ENCODE measurements at places on chromosomes 7 and 10.

GRCh38 chr10:70773461-70773860, 11.7 kb downstream of the TBATA start:
- no peak for DNase-seq

GRCh38 chr10:102704915-102705314, 9.3 kb downstream of the ARL3 start:
- DNase-seq, result no peak

GRCh38 chr7:66276363-66276762, 71.2 kb downstream of the TPST1 start:
- peak; percentile 75 for DNase-seq

DNA sequence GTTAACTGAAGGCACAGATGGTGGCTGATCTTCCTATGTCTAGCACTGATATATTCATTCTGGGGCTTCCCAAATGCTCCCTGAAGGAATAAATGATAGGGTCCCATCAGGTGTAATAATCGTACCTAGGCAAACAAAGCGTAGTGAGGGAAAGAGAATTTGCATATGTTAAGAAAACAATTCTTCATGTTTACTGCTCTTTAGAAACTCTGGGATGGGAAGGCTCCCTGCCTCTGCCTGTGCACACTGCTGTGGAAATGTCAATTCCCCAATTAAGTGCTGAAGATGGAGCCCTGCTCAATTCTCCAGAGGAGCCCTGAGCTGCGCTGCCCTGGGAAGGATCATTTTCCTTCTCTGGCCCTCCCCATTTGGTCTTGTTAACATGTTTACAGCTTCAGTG, 380.9 kb upstream of the ADARB2 start:
- no peak for DNase-seq

GRCh38 chr7:133134810-133135209, 52.9 kb upstream of the CHCHD3 start:
- no peak for DNase-seq

GRCh38 chr10:110273474-110273873, 31.2 kb downstream of the SMNDC1 start:
- peak; percentile 82 for DNase-seq

DNA sequence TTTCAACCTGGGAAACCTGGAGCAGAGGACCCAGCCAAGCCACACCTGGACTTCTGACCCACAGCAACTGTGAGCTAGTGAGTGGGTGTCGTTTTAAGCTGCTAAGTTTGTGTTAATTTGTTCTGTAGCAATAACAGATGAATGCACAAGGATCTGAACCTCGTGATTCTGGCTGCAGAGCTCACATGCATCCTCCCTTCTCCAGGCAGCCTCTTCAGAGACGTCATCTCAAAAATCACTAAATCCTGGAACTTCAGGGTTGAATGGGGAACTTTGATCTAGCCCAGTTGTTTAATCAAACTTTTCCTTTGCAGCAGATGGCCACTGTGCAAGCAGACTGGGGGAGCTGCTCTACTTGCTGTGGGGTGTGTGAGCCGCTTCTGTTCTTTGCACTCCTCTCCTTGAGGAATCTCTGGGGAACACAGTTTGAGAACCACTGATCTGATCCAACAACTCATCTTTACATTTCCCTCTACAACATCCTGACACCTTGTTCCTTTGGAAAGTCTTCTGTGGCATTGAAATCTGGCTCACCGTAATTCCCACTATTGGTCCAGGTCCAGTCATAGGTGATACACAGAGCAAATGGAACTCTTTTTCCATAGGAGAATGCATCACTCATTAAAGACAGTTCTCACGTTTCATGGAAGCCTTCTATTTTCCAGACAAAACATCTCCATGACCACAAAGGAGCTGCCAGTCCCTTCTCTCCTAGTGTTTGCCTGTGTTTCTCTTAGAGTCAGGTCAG, 90.3 kb downstream of the CHN2 start:
- DNase-seq, result no peak

- DNase-seq, result no peak
Measured at GRCh38 chr10:130630135-130630534, 493.9 kb downstream of the GLRX3 start.

Data from bronchial epithelial cell (primary cell).